ENCODE measurements at places on chromosomes 7 and 10.

DNA sequence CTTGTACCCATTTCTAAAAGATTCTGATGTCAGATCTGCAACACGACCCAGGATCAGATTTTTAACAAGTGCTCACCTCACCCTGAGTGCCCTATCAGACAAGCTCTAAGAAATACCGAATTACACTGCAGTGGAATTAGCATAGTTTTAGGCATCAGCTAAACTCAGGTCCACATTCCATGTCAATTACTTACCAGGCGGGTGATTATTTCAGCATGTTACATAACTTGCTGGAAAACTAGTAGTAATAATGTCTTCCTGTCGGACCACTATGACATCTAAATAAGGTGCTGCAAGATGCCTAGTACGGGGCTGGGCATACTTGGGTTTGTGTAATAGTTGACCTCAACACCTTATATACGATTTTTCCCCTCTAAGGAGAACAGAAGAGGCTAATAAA lies 21.0 kb downstream of the TRIL start:
- H3K27ac ChIP-seq = no peak overlapping the region
- peaks cover 26% of the 10 kb centered on the region for H3K27me3 ChIP-seq
- DNase-seq = no peak
- H3K36me3 ChIP-seq = no peaks in the 10 kb centered on the region

- no peaks in the 10 kb centered on the region for H3K27me3 ChIP-seq
- no peak overlapping the region for H3K4me3 ChIP-seq
- H3K36me3 ChIP-seq = peaks cover 9% of the 10 kb centered on the region
- no peak for DNase-seq
- H3K4me1 ChIP-seq = peaks cover 3% of the 10 kb centered on the region
- no peak overlapping the region for H3K27ac ChIP-seq
Measured at GRCh38 chr10:91434041-91434440, 23.9 kb downstream of the HECTD2 start.

GRCh38 chr7:135215698-135216097 lies 4.4 kb upstream of the WDR91 start:
- H3K27me3 ChIP-seq = peaks cover 1% of the 10 kb centered on the region
- H3K4me1 ChIP-seq = peaks cover 3% of the 10 kb centered on the region
- H3K27ac ChIP-seq = no peak overlapping the region
- DNase-seq = no peak
- H3K4me3 ChIP-seq = no peak overlapping the region
- no peaks in the 10 kb centered on the region for H3K36me3 ChIP-seq

GRCh38 chr10:95482501-95483233 lies 78.5 kb downstream of the SORBS1 start:
- no peak for DNase-seq
- H3K27me3 ChIP-seq = no peaks in the 10 kb centered on the region
- H3K36me3 ChIP-seq = no peaks in the 10 kb centered on the region
- H3K4me3 ChIP-seq = no peak overlapping the region
- peaks cover 18% of the 10 kb centered on the region for H3K4me1 ChIP-seq
- no peak overlapping the region for H3K27ac ChIP-seq

DNA sequence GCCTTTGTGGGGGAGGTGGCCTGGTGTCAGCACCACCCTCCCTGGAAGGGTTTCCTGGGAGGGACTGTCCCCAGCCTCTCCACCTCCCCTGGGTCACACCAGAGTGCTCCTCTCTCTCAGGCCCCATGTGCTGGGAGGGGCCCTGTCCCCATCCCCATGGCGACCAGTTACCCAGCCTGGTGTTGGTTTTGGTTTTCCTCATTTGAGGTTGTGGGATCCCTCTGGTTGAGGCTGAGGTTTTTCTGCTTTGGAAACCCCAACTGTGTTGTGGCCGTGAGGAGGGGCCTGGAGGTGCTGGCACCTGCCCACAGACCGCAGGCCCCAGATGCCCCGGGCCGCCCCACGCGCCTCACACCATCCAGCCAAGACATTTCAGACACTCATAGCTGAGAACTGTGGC lies 106.3 kb downstream of the GRK5 start:
- peak; percentile 86 for DNase-seq
- no peaks in the 10 kb centered on the region for H3K36me3 ChIP-seq
- H3K4me3 ChIP-seq = peak overlapping the region; percentile 38
- H3K27ac ChIP-seq = peak overlapping the region; percentile 10
- H3K27me3 ChIP-seq = peaks cover 5% of the 10 kb centered on the region

- H3K27me3 ChIP-seq = no peaks in the 10 kb centered on the region
- no peaks in the 10 kb centered on the region for H3K4me1 ChIP-seq
- no peak overlapping the region for H3K4me3 ChIP-seq
- no peak for DNase-seq
- no peak overlapping the region for H3K27ac ChIP-seq
- no peaks in the 10 kb centered on the region for H3K36me3 ChIP-seq
Measured at GRCh38 chr7:154564676-154565075, 438.2 kb downstream of the PAXIP1 start.

DNA sequence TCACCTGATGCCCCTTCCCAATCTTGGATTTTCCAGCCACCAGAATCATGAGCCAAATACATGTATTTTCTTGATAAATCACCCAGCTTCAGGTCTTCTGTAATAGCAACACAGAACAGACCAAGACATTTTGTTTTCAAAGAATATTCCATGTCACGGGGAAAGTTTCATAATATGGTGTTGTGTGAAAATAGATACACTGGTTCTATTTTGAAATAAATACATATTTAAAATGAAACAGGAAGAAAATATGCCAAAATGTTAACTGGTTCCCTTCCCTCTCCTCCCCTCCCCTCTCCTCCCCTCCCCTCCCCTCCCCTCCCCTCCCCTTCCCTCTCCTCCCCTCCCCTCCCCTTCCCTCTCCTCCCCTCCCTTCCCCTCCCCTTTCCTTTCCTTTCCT lies 30.3 kb upstream of the CAMK1D start:
- no peak overlapping the region for H3K4me3 ChIP-seq
- peaks cover 11% of the 10 kb centered on the region for H3K4me1 ChIP-seq
- no peaks in the 10 kb centered on the region for H3K27me3 ChIP-seq

GRCh38 chr7:150942001-150942590 lies 36.0 kb downstream of the KCNH2 start:
- peak; percentile 74 for DNase-seq
- no peaks in the 10 kb centered on the region for H3K36me3 ChIP-seq
- H3K27me3 ChIP-seq = peaks cover 3% of the 10 kb centered on the region
- H3K4me3 ChIP-seq = no peak overlapping the region
- no peak overlapping the region for H3K27ac ChIP-seq

DNA sequence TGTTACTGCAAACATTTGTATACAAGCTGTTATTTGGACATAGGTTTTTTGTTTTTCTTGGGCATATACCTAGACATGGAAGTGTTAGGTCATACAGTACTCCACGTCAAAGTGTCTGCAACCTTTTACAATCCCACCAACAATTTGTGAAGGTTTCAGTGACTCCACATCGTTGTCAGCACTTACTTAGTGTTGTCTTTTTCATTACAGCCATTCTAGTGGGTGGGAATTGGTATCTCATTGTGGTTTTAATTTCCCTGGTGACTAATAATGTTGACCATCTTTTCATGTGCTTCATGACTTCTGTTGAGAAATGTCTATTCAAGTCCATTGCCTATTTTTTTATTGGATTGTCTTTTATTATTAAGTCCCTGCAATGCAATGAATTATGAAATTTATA lies 95.0 kb downstream of the UBE3C start:
- peaks cover 6% of the 10 kb centered on the region for H3K4me1 ChIP-seq
- peaks cover 45% of the 10 kb centered on the region for H3K36me3 ChIP-seq

GRCh38 chr7:150311711-150312110 lies 11.4 kb upstream of the LRRC61 start:
- peaks cover 2% of the 10 kb centered on the region for H3K36me3 ChIP-seq
- no peak overlapping the region for H3K4me3 ChIP-seq
- H3K27me3 ChIP-seq = no peaks in the 10 kb centered on the region
- no peak overlapping the region for H3K27ac ChIP-seq
- DNase-seq = no peak

GRCh38 chr10:103467406-103467805 lies 8.7 kb upstream of the CALHM1 start:
- H3K36me3 ChIP-seq = no peaks in the 10 kb centered on the region
- H3K27me3 ChIP-seq = no peaks in the 10 kb centered on the region
- H3K4me3 ChIP-seq = no peak overlapping the region

- no peaks in the 10 kb centered on the region for H3K36me3 ChIP-seq
- no peak for DNase-seq
- H3K27me3 ChIP-seq = peaks cover 4% of the 10 kb centered on the region
- H3K27ac ChIP-seq = no peak overlapping the region
Measured at GRCh38 chr10:43055217-43055616, 21.7 kb upstream of the RET start.

All from activated CD4-positive, alpha-beta memory T cell treated with anti-CD3 and anti-CD28 coated beads for 36 hours (primary cell).